HTR-8/SVneo (cell line): ENCODE measurements at places on chromosomes 12 and 14.

- DNase-seq: no peak
Observed at GRCh38 chr12:127327986-127328385, 939.0 kb upstream of the TMEM132C start.

- no peak for DNase-seq
Observed at GRCh38 chr12:90449611-90450010, 505.4 kb downstream of the CCER1 start.

DNA sequence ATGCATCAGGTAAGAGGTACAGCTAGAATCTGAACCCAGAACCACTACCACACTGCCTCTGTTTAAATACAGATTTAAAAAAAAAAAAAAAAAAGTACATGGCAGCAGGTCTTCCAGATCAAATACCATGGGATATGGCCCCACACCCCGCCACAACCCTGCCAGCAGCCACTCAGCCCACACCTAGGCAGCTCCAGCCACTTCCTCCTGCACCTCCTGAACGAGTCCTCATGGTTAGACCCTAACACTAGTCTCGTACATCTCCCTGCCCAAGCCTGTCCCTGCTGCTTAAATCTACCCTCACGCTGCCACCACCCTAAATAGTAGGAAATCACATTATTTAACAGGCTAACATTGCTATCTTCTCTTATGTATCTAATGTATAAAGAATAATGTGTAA lies 12.6 kb downstream of the SETD3 start:
- no peak for DNase-seq

- no peak for DNase-seq
Observed at GRCh38 chr14:100542619-100543205, 44.5 kb downstream of the BEGAIN start.

DNA sequence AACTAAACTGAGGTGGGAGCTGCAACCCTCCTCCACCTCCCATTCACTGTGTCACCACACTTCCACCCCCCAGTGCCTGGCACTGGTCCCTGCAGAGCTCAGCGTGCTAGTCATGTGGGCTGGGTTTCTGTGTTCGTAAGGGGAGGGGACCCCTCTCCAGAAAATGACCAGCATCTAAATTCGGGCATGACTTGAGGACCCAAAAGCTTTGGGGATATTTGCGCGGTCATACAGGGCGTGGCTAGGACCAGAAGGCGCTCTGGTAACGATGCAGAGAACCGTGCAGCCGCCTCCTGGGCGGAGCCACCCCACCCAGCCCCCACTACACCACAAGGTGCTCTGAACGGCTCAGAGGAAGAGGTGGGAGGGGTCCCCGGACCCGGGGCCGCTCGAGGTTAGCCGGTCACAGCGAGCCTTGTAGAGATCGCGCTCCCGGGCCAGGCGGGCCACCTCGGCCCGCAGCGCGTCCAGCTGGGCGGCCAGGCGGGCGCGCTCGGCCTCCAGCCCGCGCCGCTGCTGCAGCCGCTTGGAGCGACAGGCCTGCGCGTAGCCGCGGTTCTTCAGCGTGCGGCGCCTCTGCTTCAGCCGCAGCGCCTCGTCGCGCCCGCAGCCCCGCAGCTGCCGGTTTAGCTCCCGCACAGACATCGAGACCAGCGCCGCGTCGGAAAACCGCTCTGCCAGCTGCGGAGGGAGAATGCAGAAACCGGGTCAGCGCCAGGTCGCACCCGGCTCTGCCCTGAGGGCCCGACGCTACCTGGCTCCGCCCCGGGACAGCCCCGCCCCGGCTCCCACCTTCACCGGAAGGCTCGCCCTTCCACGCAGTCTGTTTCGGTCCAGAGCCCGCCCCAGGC lies 9.8 kb downstream of the CPNE6 start:
- DNase-seq: peak; percentile 35

DNA sequence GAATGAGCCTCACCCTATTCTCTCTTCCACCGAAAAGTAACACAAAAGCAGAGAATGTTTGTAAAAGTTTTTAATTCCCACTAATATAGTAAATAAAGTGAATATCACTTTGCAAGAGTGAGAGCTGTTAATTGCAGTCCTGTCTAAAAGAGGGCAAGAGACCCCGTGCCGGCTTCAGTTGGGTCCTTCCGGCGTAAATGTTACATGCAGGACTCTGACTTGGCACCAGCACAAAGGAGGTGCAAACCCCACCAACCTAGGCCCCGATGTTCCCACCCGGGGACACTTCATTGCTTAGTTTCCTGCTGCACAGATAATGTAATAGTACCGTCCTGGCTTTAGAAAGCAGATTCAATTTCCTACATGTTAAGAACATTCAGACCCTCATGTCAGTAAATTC lies 66.0 kb upstream of the DYNC1H1 start:
- no peak for DNase-seq
